ENCODE measurements at places on chromosomes 1 and 21.

DNA sequence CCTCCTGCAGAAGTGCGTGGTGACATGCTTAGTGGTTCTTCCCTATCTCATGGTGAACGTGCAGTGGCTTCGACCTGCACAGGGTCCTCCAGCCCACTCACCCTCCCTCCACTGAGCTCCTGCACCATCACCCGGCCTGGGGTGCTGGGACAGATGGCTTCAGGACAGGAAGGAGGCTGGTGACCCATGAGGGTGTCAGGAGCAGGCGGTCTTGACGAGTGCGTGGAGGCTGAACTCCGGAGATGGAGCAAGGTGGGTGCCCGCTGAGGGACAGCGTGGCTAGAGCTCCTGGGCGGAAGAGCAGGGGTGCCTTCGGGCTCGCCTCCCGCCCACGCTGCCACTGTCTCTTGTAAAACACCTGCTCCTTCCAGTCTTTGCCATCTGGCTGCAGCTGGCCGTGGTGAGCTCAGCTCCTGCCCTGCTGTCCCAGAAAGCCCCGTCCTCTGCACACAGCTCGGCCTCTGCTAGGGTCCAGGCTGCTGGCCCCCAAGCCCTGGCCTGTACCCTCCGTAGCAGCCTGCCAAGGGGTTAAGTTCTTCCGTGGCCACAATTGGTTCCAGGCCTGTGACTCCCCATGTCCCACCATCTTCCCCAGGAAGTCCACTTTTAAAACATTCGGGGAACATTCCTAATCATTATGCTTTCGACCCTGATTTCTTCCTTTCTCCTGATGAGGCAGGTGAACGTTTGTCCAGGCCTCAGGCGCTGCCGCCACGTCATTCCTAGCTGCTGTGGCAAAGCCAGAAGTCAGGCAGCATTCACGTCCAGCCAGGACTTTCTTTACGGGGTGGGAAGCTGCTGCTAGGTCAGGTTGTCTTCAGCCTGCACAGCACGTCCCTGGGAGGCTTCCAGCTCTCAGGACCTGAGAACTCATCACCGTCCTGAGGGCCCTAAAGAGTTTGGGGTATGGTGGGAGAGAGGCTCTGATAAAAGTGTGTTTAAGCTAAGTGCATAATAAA, 8.1 kb downstream of the KRTAP10-1 start:
- DNase-seq = no peak

- DNase-seq = no peak
Measured at GRCh38 chr1:110525249-110525595, 6.2 kb upstream of the KCNA10 start.

- DNase-seq = no peak
Measured at GRCh38 chr1:244012202-244012601, 38.9 kb upstream of the ZBTB18 start.

- no peak for DNase-seq
Measured at GRCh38 chr1:162169031-162169790, 99.7 kb downstream of the NOS1AP start.

DNA sequence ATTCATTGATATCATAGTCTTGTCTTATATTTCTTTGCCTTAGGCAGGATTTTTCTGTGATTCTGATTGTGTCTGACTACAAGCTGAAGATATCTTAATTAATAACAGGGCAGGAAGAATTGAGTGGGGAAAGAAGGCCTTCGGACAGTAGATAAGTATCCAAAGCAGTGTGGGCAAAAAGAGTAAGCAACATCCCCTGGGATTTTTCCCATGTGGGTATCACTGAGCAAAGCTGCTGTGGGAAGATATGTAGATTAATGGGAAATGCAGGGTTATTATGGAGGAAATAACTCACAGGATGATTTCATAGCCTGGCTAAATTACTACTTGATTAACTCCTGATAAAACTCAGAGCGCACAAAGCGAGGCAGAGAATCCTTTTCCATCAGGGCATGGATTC, 55.7 kb downstream of the RGS5 start:
- DNase-seq = no peak

GRCh38 chr1:47568763-47569162, 130.9 kb downstream of the FOXD2 start:
- DNase-seq = no peak

- no peak for DNase-seq
Measured at GRCh38 chr1:41777695-41778094, 141.0 kb downstream of the HIVEP3 start.

Measured in activated naive CD8-positive, alpha-beta T cell treated with anti-CD3 and anti-CD28 coated beads, Interleukin-2, amount 50 U/mL, for 16 hours (primary cell).